Activated CD8-positive, alpha-beta T cell treated with anti-CD3 and anti-CD28 coated beads for 36 hours (primary cell): ENCODE measurements at places on chromosomes 1 and 21.

GRCh38 chr1:234230414-234230862, 142.8 kb upstream of the COA6 start:
- peak; percentile 48 for DNase-seq

- DNase-seq: no peak
Measured at GRCh38 chr1:183953031-183953430, 84.5 kb downstream of the COLGALT2 start.

DNA sequence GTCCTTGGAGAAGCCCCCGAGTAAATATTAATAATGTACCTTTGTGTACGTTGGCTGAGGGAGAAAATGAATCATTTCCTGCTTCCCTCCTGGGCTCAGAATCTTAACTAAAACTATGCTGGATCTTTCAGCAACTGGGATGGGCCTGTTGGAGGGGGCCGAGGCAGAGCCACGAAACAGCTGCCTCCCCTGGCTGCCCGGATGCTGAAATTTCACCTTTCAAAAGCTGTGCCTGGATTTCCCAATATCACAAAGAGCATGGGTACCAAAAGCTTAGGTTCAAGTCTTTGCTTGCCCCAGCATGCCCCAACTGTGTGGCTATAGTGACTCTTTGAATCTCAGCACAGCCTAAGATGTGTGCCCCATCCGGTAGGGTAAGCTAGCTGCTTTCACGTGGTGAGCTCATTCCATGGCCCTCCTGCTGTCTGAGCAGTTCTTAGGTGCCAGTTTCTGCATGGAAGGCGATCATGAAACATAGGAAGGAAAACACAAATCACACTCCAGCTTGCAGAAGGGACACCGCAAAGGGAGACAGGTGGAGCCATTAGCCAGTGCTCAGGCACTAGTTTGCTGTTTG, 473.5 kb downstream of the PTPRU start:
- no peak for DNase-seq

DNA sequence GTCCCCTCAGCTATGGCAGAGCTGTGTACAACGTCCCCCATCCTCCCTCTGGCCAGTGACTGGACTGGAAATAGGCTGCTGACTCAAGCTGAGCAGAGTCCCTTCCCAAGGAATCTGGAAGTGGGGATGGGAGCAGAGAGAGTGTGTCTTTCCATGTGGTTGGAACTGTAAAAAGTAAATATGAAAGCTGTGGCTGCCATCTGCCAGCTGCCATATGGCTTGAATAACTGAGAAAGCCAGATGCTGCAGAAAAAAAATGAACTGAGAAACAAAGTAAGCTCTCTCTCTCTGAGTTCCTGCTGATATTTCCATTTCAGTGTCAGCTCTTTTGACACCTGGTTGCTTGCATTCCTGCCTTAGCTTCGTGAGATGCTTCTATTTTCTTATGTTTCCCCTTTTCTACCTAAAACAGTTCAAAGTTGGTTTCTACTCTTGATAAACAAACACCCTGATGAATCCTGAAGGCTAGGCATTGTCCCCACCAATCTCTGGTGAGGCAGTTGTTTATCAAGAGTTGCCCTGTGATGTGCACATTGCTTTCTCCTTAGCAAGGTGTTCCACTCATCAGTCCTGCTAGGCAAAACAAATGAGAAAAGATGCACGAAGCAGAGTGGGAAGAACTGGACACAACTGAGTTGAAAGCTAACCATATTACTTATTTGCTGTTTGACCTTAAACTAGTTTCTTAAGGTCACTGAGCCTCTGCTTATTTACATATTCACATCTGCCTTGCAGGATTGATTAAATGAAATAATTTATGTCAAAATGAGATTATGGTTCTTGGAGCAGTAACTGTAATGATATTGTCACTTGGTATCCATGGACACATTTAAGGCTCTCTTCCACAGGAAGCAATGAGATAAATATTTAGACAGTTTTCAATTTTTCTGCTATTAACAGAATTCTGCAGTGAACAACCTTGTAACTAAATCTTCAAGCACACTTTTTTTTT, 16.6 kb upstream of the DR1 start:
- no peak for DNase-seq

GRCh38 chr1:177615251-177615650, 354.6 kb downstream of the SEC16B start:
- no peak for DNase-seq

- DNase-seq: no peak
Measured at GRCh38 chr1:77134359-77134758, 84.9 kb downstream of the PIGK start.

- DNase-seq: no peak
Measured at GRCh38 chr1:31627930-31628559, 10.6 kb downstream of the HCRTR1 start.

- no peak for DNase-seq
Measured at GRCh38 chr21:27771938-27772483, 805.1 kb upstream of the ADAMTS5 start.

DNA sequence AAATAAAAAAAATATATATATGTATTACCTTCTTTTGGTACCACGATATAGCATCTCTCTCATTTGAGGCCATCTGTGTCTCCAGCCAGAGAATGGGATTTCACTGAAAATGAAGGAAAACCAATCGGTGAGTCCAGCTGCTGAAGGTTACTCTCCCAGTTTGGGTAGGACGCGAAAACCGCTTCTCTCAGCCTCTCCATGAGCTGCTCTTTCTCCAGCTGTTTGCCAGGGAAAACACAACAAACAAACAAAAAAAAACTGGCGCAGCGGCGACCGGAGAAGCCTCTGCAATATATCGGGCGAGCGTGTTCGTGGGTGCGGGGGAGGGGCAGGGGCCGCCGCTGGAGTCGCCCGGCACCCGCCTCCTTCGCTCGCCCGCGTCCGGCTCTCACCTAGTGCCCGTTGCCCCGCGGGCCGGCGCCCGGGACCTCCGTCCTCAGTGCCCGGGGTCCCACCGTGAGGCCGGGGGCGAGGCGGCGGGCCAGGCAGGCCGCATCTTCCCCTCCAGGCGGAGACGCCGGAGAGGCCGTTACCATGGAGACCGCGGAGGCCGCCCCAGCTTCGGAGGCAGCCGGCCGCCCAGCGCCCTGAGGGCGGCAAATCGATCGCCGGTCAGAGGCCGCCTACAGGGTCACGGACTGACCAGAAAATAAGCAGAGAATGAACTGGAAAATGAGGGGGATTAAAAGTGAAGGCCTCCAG, 504 bp downstream of the PHTF1 start:
- peak; percentile 68 for DNase-seq

GRCh38 chr21:34775793-34776192, 107.0 kb downstream of the CLIC6 start:
- DNase-seq: no peak

- DNase-seq: no peak
Measured at GRCh38 chr1:246113555-246114095, 393.5 kb downstream of the SMYD3 start.

DNA sequence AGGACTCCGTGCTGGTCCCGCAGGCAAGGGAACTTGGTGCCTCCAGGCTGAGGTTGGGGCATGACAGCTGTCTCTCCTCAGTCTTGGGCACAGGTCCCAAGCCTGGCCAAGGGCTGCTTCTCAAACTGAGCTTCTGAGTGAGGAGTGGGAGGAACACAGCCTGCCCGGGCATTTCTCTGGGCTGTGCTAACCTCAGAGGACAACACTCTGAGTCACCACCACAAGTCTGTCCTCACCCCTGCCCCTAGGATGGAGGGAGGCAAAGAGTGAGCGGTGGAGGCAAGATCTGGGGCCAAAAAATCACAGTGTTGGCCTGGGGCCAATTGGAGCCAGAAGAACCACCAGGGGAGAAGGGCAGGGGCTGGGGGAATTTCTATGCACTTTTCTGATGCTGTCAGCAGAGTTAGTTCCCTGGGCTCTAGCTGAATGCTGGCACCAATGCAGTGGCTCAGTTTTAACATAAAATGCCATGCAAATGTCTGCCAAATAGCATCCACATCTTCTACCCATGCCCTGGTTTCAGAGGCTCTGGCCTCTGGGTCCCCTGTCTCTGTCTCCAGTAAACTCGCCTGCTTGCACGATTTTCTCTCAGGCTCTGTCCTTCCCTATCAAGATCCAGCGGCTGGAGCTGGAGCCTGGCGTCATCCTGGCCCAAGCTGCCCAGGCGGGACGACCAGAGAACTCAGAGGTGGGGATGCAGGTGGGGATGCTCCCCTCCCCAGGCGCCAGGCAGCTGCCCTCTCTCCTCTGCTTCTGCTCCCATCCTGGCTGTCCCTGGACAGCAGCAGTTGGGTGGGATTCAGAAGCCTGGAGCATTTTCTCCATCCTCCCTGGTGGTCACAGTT, 11.0 kb upstream of the CDK18 start:
- peak; percentile 45 for DNase-seq

- peak; percentile 36 for DNase-seq
Measured at GRCh38 chr1:201999625-202000238, 10.7 kb upstream of the ELF3 start.

GRCh38 chr1:204255225-204255624, 41.4 kb upstream of the GOLT1A start:
- no peak for DNase-seq

DNA sequence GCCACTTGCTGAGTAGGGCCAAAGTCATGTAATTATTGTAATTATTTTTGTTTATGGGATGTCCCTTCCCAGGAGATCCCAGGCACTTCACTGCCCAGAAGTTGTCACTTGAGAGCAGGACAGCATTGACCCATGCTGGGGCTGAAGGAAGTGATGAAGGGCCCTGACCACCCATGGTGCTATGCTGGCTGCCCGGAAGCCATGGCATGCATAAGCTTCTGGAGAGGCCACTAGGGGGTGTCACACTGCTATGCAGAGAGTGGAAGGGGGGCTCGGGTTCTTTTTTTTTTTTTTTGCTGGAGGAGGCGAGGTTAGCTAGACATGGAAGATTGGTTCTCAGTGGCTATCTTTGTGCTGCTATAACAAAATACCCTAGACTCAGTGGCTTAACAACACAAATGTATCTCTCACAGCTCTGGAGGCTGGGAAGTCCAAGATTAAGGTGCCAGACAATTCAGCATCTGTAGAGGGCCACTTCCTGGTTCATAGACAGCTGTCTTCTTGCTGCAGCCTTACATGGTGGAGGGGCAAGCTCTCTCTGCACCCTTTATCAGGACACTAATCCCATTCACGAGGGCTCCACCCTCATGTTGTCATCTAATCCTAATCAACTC, 84.9 kb downstream of the CNIH3 start:
- DNase-seq: peak; percentile 32

GRCh38 chr1:42335809-42336518, 929 bp upstream of the FOXJ3 start:
- DNase-seq: peak; percentile 34

DNA sequence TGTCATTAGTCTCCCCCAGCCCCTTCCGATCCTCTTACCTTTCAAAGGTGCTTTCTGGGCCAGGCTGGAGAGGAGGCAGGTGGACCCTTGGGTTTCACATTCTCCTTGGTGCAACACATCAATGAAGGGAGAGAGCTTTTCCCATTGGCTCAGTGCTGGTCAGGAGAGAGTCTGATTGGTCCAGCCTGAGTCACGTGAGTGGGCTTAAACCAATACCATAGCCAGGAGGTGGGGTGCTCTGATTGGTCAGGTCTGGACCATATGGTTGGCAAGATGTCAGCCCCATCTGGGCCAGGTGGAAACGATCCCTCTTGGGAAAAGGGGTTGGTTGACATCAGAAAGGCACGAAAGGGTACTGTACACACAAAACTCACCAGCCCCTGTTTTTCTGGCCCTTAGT, 44.8 kb upstream of the ABCG1 start:
- no peak for DNase-seq

DNA sequence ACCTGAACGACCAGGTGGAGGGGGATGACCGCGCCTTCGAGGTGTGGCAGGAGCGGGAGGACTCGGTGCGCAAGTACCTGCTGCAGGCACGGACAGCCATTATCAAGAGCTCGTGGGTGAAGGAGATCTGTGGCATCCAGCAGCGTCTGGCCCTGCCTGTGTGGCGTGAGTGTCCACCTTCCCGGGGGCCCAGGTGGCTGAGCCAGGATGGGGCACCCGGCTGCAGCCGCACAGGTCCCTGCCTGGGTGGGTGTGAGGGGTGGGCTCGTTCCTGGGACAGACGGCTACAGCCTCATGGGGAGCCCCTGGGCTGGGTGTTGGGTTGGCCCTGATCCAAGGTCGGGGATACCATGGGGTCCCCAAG, 65.2 kb downstream of the TRIM11 start:
- DNase-seq: no peak

DNA sequence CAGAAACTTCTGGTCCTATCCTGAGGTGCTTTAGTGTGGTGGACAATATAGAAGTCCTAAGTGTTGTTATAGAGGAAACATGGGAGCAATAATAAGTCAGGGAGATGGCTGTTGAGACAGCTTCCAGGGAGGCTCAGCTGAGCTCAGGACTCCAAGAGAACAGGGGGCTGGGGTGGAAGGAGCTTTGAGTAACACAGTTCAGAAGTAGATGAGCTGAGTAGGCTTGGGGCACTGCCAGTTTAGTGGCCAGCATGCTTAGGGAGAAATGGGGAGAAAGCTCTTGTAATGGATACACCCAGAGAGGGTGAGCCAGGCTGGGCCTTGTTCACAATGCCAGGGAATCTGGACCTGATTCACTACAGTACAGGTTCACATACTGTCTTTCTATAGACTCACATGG, 201.6 kb downstream of the DAB1 start:
- DNase-seq: no peak

- no peak for DNase-seq
Measured at GRCh38 chr1:21752186-21752585, 30.8 kb downstream of the USP48 start.

DNA sequence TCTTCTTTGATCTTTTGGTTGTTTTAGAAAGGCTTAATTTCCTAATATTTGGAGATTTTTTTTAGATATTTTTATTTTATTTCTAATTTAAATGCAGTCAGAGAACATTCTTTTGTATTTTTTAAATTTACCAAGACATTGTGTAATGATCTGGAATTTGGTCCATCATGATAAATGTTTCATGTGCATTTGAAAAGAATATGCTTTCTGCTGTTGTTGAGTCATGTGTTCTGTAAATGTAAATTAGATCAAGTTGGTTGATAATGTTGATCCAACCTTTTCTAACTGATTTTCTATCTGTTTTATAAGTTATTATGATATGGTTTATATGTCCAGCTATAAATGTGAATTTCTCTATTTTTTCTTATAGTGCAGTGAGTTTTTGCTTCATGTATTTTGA, 19.8 kb downstream of the UTS2 start:
- no peak for DNase-seq

GRCh38 chr1:224245188-224245587, 62.1 kb downstream of the DEGS1 start:
- no peak for DNase-seq

- no peak for DNase-seq
Measured at GRCh38 chr1:16145030-16145661, 10.7 kb downstream of the EPHA2 start.

- no peak for DNase-seq
Measured at GRCh38 chr1:2504949-2505272, 21.5 kb downstream of the PANK4 start.

DNA sequence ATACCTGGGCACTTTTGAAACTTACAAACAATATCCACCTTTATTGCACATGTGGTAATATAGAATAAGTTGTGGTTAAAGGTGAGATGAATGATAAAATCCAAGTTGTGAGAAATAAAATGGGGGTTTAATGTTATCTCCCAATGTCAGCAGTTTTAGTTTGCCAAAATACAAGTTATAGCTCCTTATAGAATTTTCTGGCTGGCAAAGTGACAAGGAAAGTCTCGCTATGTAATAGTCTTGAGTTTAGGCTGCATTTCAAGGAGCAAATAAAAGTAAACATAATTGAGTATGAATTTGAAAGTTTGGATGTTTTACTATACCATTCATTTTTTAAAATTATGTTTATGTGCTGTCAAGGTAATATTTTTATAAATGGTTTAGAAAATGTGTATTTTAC, 15.0 kb upstream of the NEXN start:
- DNase-seq: no peak

GRCh38 chr1:59164371-59164770, 132.5 kb upstream of the FGGY start:
- no peak for DNase-seq
